ENCODE measurements at places on chromosomes 2 and 18.

DNA sequence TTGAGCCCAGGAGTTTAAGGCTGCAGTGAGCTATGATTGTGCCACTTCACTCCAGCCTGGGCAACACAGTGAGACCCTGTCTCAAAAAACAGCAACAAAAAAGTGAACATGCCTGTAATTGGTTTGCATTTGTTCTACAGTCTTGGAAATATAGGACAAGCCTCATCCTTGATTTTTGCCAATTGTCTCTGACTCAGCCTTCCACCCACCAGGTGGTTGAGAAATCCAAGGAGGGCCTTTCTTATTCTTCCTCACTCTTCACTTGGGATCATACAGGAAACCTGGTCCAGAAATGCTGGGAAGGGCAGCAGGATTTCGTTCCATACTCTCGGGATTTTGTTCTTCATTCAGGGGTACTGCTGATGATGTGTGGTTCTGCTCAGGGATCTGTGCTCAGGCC is 94.6 kb downstream of the CDC42EP3 start:
- no peak for DNase-seq

- no peak for DNase-seq
Observed at GRCh38 chr2:44713170-44713569, 228.3 kb upstream of the SIX3 start.

DNA sequence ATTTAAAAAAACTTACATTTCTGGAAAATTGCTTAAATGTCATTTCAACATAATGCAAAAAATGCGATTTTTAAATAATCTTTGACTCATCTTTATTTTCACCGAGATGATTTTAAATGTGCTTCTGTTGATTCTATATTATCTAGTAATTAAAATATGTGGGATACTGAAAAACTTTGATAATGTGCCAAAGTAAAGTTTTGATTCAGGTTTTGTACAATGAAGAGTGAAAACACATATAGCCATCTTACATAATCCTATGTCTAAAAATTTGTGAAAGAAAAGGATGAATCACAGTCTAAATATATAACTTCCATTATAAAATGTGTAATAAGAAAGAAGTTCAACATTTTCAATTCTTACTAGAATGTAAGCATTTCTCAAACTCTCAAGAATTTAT is 204.3 kb upstream of the ZC3H15 start:
- DNase-seq: no peak

GRCh38 chr2:202693503-202693902 is 58.7 kb downstream of the FAM117B start:
- DNase-seq: no peak

DNA sequence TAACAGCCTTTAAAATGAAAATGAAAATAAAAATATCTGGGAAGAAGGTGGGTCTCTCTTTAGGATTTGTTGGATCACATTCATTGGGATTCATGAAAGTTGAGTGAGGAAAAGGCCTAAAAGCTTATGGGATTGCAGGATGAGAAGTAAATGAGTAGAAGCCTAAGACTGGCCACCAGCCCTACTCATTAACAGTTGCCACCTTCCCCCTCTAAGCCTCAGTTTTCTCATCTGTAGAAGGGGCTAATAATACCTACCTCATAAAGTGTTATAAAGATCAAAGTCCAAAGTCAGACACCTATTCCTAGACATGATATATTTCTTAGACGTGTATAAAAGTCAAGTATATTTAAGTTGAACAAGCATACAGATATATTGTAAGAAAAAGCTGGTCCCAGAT is 23.8 kb downstream of the RDH14 start:
- DNase-seq: no peak

- DNase-seq: no peak
Observed at GRCh38 chr18:78740876-78741275, 238.7 kb upstream of the SALL3 start.

DNA sequence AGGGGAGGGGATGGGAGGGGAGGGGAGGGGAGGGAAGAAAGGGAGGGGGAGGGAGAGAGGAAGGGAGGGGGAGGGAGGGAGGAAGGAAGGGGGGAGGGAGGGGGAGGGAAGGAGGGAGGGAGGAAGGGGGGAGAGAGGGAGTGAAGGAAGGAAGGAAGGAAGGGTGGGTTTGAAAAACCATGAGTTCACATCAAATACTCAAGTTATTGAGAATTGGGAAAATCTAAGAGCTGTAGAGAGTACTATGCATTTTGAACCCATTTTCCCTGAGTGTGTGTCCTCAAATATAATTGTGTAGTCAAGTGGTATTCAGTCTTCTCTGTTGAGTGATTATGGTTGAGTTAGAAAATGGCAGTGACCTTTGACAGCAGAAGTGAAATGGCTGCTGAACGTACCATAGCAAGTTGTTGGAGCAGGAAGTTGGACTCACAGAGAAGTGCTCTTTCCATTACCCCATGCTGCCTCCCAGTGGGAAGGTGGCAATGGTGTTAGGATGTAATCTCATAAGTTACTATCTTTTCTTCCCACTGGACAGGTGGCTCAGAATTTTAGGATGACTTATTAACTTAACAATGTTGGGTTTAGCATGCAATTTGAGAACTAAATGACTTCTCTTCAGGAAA is 214.6 kb downstream of the SETBP1 start:
- DNase-seq: peak; percentile 43

- no peak for DNase-seq
Observed at GRCh38 chr2:156700681-156701080, 264.5 kb downstream of the GPD2 start.

DNA sequence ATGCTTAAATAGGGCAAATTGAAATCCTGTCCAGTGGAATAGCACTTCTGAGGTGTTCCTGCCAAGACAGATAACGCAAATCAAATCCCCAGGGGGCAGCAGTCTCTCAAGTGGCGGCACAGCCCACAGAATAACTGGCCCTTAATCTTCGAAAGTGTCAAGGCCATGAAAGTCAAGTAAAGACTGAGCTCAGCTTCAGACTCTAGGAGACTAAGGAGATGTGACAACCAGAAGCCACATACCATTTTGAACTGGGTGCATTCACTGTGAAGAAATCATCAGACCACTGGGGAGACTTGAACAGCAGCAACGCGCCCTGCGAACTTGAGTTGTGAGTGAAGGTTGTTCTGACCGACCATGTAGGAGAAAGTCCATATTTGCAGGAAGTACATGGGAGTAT is 66.0 kb upstream of the ASAP2 start:
- no peak for DNase-seq

- DNase-seq: no peak
Observed at GRCh38 chr2:143251681-143252080, 122.5 kb downstream of the ARHGAP15 start.

Data from SHP77 (cell line).